ENCODE measurements at places on chromosomes 2 and 18. TPM values are rescaled to one million over a fixed set of nuclear protein-coding genes. Genes with fewer than 3 reads are reported as not detected.

The SNRNP27 gene
- 55.1 TPM for total RNA-seq

The SCN1A gene
- not detected for total RNA-seq

The AP1S3 gene
- total RNA-seq, result 9.8 TPM

The CEBPZ gene
- 51.2 TPM for total RNA-seq

The PROM2 gene
- 1.4 TPM for total RNA-seq

Data from T-helper 1 cell treated with Interleukin-12 subunit alpha and Interleukin-12 subunit beta and Interleukin-4 antibody, amounts not matched to agents 30 ng/mL and 1 ng/mL, for 36 hours (primary cell).